ENCODE measurements at places on chromosomes 3 and 15.

GRCh38 chr3:22982981-22983587 is 220.0 kb upstream of the UBE2E2 start:
- no peak for DNase-seq

DNA sequence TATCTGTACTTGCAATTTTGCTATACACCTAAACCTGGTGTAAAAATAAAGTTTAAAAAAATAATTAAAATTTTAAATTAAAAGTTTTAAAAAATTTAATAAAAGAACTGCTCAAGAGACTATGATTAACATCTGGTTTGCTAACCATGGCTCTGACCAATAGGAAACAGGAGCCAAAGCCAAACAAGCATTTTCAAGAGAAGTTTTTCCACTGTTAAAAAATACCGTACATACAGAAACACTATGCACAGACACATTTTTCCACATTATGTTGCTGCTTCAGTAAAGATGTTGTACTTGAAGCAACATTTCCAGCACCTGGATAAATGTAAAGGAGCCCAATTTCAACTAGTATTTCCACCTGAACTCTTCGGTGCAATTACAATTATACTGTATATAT is 543.9 kb upstream of the NAALADL2 start:
- DNase-seq, result no peak

- DNase-seq, result no peak
Measured at GRCh38 chr3:88267847-88268246, 118.1 kb downstream of the C3orf38 start.

DNA sequence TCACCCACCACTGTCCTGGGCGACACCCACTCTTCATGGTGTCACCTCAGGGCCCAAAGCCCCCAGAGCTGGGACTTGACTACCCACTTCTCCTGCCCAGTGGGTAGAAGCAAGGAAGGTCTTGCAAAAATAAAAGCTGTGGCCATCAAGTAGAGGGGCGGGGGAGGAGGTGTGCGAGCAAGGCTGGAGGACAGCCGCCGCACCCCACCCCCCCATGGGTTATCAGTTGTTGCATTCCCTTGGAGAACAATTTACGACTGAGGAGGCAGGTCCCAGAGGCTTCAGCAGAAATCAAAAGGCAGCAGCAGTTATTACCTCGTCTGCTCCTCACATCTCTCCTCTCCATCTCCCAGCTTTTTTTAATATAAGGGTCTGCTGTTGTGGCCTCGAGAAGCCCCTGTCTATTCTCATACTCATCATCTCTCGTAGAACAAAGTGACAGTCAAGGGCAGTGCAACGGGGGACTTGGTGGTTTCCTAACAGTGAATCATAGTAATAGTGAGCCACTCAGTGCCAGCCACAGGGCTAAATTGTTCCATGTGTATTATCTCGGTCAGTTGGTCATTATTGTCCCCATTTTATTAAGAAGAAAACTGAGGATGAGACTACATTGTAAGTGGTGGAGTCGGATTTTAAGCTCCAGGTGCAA is 116.4 kb downstream of the PDCD6IP start:
- DNase-seq, result no peak

DNA sequence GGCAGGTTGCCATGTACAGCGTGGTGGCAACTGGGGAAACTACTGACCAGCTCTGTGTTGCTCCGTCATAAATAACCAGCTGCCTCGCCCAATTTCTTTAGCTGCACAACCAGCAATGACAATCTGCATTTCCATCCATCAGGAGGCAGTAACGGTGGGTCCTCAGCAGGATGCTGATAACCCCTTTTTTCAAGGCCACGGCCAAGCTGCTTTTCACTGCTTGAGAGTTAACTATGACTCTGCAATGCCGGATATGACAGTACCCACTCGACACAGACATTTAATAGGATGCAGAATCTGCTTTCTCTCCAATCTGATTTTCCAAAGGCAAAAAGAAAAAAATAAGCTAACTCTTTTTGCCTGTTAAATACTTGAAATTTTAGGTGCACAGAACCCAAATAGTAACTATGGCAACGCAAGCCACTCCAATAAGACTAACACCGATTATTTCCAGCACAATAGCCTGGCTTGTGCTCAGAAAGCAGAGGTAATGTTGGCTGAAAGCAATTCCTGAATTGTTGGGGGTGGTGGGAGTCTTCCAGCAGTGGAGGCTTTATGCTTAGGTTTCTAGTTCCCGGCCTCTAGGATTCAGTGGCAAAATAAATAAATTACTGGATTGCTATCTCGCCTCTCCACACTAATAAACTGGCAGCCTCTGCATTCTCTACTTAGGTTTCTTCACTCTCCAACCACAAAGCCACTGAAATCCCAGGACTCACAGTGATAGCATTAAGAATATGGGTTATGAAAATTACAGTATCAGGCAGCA is 31.2 kb upstream of the SRGAP3 start:
- no peak for DNase-seq

- no peak for DNase-seq
Measured at GRCh38 chr3:80051602-80051962, 283.8 kb upstream of the ROBO1 start.
